ENCODE measurements at places on chromosomes 5 and 9.

GRCh38 chr5:161637591-161637990 lies 47.9 kb upstream of the GABRA6 start:
- DNase-seq: no peak

GRCh38 chr9:6902423-6902822 lies 144.7 kb downstream of the KDM4C start:
- DNase-seq: no peak

GRCh38 chr5:158868546-158868945 lies 231.2 kb downstream of the EBF1 start:
- no peak for DNase-seq

DNA sequence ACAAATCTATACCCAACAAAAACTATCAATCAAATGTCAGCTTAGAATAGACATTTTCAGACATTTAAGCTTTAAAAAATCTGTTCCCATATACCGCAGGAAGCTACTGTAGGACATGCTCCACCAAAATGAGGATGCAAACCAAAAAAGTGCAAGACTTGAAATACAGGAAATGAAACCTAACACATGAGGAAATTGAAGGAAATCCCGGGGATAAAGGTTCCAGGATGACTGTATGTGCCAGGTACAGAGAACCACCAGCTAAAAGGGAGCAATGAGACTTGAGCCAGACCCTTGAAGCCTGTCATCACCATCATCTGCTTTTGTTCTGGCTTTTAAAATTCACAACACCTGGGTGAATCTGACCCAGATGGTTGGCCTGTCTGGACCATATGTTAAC lies 21.4 kb downstream of the DIAPH1 start:
- no peak for DNase-seq

DNA sequence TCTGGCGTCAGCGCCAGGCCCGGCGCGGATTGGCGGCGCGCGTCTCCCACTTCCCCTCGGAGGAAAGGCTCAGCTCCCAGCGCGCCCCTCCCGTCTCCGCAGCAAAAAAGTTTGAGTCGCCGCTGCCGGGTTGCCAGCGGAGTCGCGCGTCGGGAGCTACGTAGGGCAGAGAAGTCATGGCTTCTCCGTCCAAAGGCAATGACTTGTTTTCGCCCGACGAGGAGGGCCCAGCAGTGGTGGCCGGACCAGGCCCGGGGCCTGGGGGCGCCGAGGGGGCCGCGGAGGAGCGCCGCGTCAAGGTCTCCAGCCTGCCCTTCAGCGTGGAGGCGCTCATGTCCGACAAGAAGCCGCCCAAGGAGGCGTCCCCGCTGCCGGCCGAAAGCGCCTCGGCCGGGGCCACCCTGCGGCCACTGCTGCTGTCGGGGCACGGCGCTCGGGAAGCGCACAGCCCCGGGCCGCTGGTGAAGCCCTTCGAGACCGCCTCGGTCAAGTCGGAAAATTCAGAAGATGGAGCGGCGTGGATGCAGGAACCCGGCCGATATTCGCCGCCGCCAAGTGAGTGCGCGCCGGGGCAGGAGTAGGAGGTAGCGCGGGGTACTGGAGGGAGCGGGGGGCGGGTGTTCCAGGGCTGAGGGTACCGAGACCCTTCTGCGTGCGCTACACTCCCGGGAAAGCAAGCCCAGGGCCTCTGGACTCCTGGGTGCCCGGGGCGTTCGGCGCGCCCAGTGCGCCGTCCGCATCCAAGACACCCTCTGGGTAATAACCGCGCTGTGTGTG lies at the start of gene MSX2:
Gene MSX2 (plus strand): TSS at position 99 of the 777 bp plus-strand sequence. CDS start 78 bp downstream, at position 177.
- DNase-seq: no peak

GRCh38 chr5:153700940-153701339 lies 210.5 kb downstream of the GRIA1 start:
- DNase-seq: no peak

DNA sequence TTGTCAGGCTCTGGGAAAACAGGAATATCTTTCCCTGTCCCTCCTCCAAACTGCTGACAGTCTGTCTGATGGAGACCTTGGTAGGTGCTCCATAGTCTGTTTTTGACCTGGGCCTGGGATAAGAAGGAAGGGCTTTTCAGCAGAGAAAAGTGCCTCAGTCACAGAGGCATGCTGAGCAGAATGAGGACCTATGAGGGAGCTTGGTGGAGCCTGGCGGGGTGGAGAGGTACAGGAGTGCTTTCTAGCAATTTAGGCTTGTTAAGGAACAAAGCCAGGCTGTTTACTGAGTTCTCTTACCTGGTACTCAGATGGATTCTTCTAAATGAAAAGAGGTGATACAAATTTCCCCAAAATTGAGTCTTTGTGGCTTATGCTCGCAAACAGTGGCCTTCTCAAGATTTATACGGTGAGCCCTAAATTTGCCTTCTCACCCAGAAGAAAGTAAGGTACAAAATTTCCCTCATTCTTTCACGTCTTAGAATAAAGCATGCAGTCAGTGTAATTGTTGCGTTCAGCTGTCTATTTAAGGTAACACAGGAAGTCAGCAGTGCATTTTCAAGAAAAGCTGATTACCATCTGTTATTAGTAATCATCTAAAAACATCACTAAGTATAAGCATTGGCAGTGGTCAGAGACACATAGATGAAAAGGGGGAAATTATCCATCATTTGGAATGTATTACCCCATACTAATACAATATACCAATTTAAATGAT lies 28.6 kb upstream of the IL13 start:
- DNase-seq: no peak

- DNase-seq: no peak
These were observed 307.8 kb upstream of the PAPPA start for GRCh38 chr9:115845648-115846312.

GRCh38 chr5:80864109-80864508 lies 96.1 kb upstream of the RASGRF2 start:
- no peak for DNase-seq

GRCh38 chr9:22079873-22080341 lies 70.8 kb upstream of the CDKN2B start:
- DNase-seq: peak; percentile 44

DNA sequence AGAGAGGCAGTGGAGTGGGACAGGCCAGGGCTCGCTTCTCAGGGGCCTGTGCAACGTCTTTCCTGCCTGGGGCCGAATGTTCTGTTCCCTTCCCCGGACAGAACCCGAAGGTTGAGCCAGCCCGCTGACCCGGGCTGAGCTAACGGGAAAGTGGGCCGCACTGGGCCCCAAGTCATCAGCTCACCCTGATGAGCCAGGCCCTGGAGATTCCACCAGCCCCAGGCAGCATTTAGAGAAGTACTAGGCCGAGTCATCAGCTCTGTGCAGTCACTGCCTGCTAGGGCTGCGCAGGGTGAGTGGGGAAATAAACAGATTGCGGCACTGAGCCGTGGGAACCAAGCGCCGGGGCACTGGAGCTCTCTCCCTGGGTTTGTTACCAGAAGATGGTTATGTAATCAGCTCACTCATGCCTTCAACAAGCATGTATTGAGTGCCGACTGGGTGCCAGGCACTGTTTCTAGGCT lies 29.1 kb upstream of the DUSP1 start:
- DNase-seq: no peak

- peak; percentile 58 for DNase-seq
These were observed at the start of gene ABLIM3 for GRCh38 chr5:149141224-149141956. Gene ABLIM3, plus strand, starts transcription at chr5:149141493. Its CDS starts 603 bp downstream, at chr5:149142096.

DNA sequence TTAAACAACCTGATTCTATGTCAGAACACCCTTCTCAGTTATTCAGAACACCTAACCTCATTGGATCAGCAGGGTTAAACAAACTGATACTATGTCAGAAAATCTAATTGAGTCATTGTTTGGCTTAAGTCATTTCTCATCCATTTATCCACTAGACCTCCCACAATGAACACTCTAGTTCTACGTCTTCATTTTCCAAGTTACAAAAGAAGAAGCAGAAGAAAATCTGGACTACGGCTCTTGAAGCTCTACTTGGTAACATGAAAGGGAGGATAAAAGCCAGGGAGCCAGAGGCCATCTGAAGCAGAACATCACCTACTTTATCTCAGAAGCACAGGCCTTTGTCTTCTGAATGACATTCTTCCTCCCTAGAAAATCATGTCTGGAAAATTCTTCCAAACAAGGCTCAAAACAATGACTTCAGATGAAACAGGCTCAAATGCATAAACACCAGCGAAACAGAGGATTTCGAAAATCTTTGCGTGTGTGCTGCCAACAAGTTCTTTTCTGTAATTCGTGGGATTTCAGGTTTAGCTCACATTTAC lies 35.4 kb upstream of the TGFBI start:
- no peak for DNase-seq

- DNase-seq: no peak
These were observed 3.7 kb downstream of the IL3 start for GRCh38 chr5:132064140-132064539.

- DNase-seq: no peak
These were observed 609.2 kb downstream of the CSNK1G3 start for GRCh38 chr5:124121198-124121597.

GRCh38 chr9:33846231-33846630 lies 29.3 kb downstream of the UBE2R2 start:
- DNase-seq: no peak

- no peak for DNase-seq
These were observed 98.0 kb downstream of the EDIL3 start for GRCh38 chr5:84286662-84287061.

GRCh38 chr9:70385426-70385825 lies 29.0 kb downstream of the KLF9 start:
- no peak for DNase-seq

GRCh38 chr9:98775831-98776441 lies 20.4 kb downstream of the ANKS6 start:
- DNase-seq: peak; percentile 7

- DNase-seq: no peak
These were observed 117.2 kb downstream of the APBA1 start for GRCh38 chr9:69554945-69555344.

- DNase-seq: no peak
These were observed 2.8 kb downstream of the NR3C1 start for GRCh38 chr5:143400541-143401226.

GRCh38 chr5:159332800-159333544 lies 2.7 kb upstream of the IL12B start:
- no peak for DNase-seq

GRCh38 chr5:76489877-76490688 lies 87.0 kb downstream of the IQGAP2 start:
- DNase-seq: no peak

DNA sequence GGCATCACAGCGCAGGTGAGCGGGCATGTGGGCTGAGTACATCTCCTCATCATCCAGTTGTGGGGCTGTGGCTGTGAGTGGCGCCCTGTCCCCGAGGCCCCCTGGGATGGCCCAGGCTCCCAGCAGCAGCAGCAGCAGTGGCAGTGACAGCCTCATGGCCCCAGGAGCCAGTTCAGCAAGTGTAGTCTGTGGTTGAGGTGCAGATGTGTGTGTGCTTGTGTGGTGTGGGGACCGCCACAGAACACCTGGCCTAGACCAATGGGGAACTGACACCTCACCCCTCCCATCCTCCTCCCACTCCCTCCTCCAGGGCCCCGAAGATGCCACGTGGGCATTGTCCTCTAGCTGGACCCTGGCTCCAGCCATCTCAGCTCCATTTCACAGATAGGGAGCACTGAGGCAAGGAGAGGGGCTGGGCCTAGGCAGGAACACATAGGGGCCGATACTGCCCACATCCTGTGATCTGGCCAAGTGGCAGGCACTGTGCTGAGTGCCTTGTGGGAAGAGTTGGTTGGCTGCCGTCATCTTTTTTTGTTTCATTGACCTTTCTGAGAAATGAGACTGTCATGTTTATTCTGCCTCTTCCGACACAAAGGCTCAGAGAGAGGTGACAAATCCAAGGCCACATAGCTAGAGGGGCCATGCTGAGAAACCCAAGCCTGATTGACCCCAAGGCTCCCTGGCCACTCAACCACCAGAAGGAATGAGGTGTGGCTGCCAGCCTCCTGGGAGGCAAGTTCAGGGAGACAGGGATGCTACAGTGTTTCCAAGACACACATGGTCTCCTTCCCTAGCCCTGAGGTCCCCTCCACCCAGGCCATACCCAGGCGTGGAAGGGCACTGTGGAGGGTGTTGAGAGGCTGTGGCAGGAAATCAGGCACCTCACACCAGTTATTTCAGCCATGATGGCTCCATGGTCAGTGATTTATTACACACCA lies at the start of gene MZB1:
Gene MZB1 (minus strand): TSS at position 213 of the 938 bp plus-strand sequence. CDS start 57 bp downstream, at position 156.
- DNase-seq: peak; percentile 43

DNA sequence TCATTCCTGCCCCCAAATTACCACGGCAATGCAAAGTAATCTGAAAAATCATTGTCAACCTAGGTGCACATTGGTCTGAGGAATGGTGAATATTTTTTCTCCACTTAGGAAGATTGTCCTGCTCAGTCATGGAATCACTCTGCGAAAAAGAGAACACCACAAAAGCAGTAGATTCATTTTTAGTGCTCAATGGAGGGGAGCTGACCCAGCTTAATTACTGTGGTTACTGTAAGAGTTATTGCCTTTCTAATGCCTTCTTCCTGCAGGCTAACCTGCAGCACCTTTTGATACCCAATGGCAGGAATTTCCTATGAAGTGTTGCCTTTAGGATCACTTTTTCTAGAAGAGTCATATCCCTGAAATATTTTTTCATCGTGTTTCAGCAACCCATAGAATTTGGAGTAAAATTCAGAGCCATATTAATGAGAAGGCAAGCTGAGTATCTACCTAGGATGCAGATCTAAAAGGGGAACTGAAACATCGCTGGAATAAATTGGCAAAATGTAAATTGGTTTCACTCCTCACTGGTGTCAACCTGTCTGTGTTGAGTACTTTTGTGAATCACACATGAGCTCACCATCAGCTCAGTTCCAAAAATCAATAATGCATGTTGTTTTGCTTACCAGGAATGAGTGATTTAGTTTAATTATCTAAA lies 464.5 kb downstream of the CSNK1G3 start:
- no peak for DNase-seq

- DNase-seq: no peak
These were observed 120.7 kb upstream of the ERCC6L2 start for GRCh38 chr9:95754533-95755420.

GRCh38 chr5:149162401-149163084 lies 21.2 kb downstream of the ABLIM3 start:
- DNase-seq: no peak

DNA sequence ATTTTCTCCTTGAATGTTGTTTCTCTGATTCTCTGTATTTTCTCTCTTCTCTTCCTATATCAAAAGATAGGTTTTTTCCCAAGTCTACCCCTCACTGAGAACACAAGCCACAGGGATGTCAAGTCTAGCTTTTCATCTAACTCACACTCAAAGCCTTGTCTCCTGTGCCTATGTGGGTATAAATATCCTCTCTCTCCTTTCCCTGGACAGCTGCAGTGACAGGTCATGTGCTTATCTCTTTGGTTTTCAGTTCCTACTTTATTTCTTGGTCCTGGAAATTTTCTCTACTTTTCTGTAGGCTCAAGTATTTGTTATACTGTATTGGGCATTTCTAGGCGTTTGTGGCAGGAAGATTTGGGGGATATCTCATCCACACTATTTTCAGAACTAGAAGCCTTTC lies 182.4 kb upstream of the MVB12B start:
- no peak for DNase-seq

- DNase-seq: no peak
These were observed 141.1 kb upstream of the SMIM23 start for GRCh38 chr5:171644536-171644935.

- DNase-seq: no peak
These were observed 512.2 kb downstream of the ZNF608 start for GRCh38 chr5:124234022-124234769.

GRCh38 chr9:112032743-112033142 lies 136.1 kb downstream of the UGCG start:
- DNase-seq: no peak

- peak; percentile 19 for DNase-seq
These were observed at the start of gene NEK6 for GRCh38 chr9:124257844-124258606. Gene NEK6, plus strand, starts transcription at chr9:124257949. Its CDS starts 44,016 bp downstream, at chr9:124301965.
